NCI-H1048 (cell line): ENCODE measurements at places on chromosomes 7 and 10.

GRCh38 chr7:118429141-118429540 is 204.6 kb downstream of the ANKRD7 start:
- DNase-seq = no peak

- DNase-seq = no peak
These were observed 193.1 kb downstream of the EBF3 start for GRCh38 chr10:129771024-129771423.

DNA sequence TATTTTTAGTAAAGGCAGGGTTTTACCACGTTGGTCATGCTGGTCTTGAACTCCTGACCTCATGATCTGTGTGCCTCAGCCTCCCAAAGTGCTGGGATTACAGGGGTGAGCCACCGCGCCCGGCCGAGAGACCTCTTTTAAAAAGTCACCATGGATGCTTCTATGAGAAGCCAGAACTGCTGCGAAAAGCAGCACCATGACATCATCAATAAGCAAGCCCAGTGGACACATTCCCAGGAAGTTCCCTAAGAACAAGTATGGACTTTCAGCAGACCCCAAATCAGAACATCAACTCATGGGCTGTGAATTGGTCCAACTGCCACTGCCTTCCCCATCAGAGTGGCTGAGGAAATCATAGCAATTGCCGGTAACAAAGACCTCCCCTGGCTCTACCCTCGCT is 93.4 kb downstream of the PLXNA4 start:
- DNase-seq = no peak

GRCh38 chr10:102435529-102436233 is 3.3 kb upstream of the CUEDC2 start:
- DNase-seq = no peak

DNA sequence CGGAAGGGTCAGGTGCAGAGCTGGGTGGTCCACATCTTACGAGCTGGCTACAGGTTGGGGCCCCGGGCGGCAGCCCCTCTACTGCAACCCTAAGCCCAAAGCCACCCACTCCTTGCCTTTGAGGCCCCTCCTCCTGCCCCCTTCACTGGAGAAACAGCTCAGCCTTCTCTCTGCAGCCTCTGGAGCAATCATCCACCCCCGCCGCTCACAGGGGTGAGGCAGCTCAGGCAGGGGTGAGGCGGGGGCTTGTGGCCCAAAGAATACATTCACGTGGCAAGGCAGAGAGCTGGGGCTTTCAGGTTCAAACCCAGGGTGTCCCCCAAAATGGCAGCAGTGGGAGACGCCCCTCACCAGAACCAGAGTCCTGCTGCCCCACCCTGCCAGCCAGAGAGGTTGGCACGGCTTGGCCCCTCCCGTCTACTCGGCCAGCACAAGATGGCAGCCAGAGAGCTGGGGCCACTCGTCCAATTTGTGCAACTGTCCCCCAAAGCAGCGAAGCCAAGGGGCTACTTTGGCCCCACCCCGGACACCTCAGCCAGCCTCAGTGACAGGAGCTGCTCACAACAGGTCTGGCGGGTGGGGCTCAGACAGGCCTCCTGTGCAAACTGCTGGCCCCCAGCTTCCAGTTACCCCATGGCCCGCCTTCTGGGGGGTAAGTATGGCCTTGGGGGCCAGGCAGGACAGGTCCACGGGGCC is 7.2 kb downstream of the GNB2 start:
- DNase-seq = no peak

DNA sequence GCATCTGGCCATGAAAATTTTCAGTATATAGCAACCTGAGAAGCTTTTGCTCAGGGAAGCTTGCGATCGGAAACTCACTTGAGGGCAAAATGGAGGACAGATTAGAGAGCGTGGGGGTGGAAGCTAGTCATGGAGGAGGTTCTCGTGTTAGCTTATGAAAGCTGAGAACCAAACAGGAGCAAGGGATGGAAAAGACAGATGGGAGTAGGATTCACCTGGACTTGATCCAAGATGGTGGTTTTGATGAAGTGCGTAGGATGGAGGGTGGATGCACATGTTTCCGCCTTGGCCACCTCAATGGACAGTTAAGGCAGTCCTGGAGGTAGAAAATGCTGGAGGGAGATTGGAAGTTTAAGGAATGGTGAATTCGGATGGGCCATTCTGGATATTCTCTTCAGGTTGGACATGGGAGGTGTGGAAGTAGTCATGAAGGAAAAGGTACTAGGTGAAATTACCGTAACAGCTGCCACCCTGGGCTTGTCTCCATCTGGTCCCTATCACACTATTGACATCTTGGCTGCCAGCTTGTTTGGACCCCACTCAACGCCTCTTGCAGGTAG is 6.3 kb upstream of the C10orf95 start:
- no peak for DNase-seq

GRCh38 chr7:70068531-70068930 is 470.3 kb downstream of the AUTS2 start:
- DNase-seq = no peak

- DNase-seq = no peak
These were observed 54.1 kb downstream of the HSPA12A start for GRCh38 chr10:116688241-116688711.

DNA sequence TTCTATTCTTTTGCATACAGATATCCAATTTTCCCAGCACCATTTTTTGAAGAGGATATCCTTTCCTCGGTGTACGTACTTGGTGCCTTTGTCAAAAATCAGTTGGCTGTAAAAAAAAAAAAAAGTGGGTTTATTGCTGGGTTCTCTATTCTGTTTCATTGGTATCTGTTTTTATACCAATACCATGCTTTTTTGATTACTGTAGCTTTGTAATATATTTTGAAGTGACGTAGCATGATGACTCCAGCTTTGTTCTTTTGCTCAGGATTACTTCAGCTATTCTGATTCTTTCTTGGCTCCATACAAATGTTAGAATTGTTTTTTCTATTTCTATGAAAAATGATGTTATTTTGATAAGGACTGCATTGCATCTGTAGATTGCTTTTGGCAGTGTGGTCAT is 165.5 kb downstream of the MLLT10 start:
- DNase-seq = no peak

DNA sequence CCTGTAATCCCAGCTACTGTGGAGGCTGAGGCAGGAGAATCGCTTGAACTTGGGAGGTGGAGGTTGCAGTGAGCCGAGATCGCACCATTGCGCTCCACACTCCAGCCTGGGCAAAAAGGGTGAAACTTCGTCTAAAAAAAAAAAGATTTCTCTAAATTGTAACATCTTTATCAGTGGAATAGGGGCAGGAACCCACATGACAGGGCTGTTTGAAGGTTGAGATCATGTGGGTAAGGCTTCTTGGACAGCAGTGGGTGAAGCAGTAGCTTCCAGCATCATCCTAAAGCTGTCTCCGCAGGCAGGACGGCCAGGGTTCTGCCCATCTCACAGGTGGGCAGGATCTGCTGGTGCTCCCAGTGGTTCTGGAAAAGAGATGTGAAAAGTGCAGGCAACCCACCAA is 37.9 kb upstream of the SEPHS1 start:
- DNase-seq = no peak

- DNase-seq = no peak
These were observed 39.9 kb downstream of the CCDC3 start for GRCh38 chr10:12961416-12962205.

DNA sequence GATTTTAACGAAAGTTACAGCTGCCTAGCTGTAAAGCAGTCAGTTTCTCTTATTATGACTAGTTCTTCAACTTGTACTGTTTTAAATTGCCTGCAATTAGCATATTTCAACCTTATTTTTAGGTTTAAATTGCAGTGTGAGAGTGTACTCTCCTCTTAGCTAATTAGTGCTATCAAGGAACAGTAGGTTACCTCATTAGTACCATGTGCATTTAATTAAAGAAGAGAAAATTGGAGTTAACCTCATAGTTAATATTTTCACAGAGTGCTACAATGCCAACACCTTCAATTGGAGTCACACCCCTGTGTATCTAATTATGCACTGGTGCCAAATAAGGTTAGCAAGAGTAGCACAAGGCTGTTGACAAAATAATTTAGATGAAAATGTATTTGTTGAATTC is 154.6 kb downstream of the FOXP2 start:
- DNase-seq = no peak

DNA sequence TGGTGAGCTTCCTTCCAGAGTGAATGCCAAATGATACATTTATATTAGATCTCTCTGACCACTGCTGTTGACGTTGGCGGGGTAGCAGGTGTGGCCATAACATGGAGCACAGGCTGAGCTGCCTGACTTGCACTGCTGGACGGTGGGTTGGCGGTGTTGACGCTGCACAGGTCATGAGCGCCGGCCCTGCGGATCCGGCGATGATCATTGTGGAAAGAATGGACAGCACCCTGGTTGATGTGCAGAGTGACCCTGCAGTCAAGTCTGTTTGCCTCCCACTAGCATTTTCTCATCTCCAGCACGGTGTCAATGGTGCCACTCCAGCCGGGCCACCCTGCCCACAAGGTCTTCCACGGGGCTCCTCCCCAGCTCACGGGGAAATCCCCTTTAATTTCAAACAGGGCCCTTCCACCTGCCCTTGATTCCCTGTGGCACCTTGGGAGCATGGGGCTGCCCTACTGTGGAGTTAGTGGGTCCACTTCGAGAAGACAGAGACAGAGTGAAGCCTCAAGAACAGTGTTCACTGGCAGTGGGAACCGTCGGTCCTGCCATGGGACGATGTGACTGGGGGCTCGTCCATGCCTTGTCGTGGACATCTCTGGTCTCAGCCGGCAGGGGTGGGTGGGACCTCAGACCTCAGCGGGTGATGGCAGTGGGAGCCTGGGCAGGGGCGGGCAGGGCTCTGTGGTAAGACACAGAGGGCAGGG is 613.5 kb downstream of the PTPRN2 start:
- DNase-seq = no peak

- DNase-seq = no peak
These were observed 77.1 kb upstream of the DUSP5 start for GRCh38 chr10:110420401-110421193.

- DNase-seq = no peak
These were observed 110.5 kb downstream of the JCAD start for GRCh38 chr10:29948881-29949355.

GRCh38 chr10:54985732-54986131 is 184.7 kb upstream of the PCDH15 start:
- no peak for DNase-seq

- DNase-seq = no peak
These were observed 100.8 kb upstream of the FAM20C start for GRCh38 chr7:91396-92175.

GRCh38 chr10:89297356-89297755 is 4.5 kb upstream of the IFIT2 start:
- no peak for DNase-seq

GRCh38 chr7:114082642-114083165 is 163.9 kb upstream of the PPP1R3A start:
- DNase-seq = no peak

GRCh38 chr10:23198940-23199767 is 7.0 kb downstream of the PTF1A start:
- no peak for DNase-seq

- DNase-seq = no peak
These were observed 47.9 kb downstream of the MKI67 start for GRCh38 chr10:128078136-128078969.

GRCh38 chr7:26329520-26330255 is 38.0 kb downstream of the SNX10 start:
- DNase-seq = no peak

- no peak for DNase-seq
These were observed 8.6 kb downstream of the PFKFB3 start for GRCh38 chr10:6211341-6211670.

DNA sequence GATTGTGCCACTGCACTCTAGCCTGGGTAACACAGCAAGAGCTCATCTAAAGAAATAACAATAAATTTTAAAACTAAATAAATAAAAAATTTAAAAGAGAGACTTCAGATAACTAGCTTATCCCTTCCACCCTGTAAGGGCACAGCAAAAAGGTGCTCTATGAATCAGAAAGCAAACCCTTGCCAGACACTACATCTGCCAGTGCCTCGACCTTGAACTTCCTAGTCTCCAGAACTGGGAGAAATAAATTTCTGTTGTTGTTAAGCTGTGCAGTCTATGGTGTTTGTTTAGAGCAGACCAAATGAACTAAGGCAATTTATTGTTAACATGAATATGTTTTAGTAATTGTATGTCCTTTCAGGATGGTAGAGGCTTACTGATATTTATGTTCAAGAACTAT is 174.9 kb upstream of the TRIM24 start:
- DNase-seq = no peak

DNA sequence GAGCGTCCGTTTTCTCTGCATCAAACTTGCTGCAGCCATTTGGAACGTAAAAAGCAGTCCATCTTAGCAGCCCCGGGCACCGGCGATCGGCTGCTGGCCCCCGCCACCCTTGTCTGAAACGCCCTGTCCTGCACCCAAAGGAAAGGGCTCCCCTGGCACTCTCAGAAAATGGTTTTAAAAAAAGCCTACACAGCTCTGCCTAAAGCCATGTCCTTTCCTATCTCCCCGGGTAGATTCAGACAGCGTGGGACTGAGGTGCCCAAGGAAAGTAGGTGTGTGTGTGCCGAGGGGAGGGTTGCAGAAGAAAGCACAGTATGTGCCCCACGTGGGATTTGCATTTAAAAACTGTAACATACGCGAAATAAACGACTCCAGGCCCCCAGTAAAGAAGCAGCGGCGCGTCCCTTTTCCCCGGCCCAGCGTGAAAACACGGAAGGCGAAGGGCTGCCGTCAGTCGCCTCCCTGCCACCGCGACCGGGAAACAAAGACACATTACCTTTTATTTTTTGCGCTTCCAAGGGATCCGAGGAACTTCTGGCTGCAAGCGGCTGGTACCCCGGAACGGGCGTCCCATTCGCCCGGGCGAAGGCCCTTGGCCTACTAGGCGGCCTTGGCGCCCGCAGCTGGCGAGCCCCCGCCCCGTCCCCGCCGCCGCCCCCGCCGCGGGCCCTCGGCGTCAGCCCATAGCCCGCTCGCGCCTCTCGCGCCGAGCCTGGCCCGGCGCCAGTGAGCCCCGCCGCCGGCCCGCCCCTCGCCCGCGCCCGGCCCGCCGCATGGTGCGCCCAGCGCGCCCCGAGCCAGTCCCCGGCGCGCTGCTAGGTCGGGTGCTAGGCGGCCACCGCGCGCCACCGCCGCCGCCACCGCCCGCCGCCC is 304.6 kb downstream of the PRPF18 start:
- DNase-seq = no peak

DNA sequence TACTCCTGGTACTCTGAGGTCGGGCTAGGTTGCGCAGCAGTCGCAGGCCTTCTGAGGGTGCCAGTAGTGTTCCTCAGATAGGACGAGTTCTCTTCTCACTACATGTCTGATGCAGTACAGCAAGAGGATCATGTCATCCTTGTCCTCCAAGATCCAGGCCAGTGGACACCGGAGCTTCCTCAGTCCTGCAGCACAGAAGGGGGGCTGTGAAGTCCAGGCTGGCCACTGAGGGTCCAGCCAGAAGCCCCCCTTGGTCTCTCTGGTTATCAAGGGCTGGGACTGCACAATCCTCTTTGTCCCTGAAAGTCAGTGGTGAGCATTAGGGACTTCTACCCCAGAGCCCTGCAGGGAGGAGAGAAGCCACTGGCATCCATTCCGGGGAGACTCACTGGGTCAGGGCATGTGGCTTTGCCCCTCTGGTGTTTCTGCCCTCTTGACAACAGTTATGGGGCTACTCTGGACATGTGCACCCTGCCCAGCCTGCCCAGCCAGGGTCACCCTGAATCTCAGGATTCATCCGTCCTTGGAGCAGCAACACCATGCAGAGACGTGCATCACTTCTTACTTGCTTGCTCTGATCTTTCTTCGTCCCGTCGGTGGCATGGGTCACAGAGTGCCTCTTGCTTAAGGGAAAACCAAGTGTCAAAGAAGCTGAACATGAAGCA is 125.7 kb downstream of the ADCY1 start:
- DNase-seq = no peak

GRCh38 chr10:131650169-131650705 is 250.6 kb upstream of the PPP2R2D start:
- no peak for DNase-seq
